A549 treated with Hydrocortisone at 1 μM for 4 hours (cell line): ENCODE measurements at places on chromosomes 12 and 14. TPM values are rescaled to one million over a fixed set of nuclear protein-coding genes. Genes with fewer than 3 reads are reported as not detected.

DBX2 gene
- not detected in 5 replicates for total RNA-seq

SLC25A47 gene
- total RNA-seq = not detected in 5 replicates

PSMC1 gene
- 209 to 349 TPM (median 225 TPM) in 5 replicates for total RNA-seq

EML1 gene
- total RNA-seq = 28.1 to 41.4 TPM (median 33.6 TPM) in 5 replicates

CBLN3 gene
- 0.97 to 1.3 TPM (median 1.2 TPM) in 5 replicates for total RNA-seq

TUBA1A gene
- 182 to 235 TPM (median 228 TPM) in 5 replicates for total RNA-seq

TMPRSS12 gene
- total RNA-seq = not detected in 5 replicates

CFAP54 gene
- 0.54 to 1.3 TPM (median 1.1 TPM) in 5 replicates for total RNA-seq

SLC2A14 gene
- total RNA-seq = 0.35 to 0.63 TPM (median 0.39 TPM) in 5 replicates

TBX3 gene
- 51.1 to 54.3 TPM (median 53.3 TPM) in 5 replicates for total RNA-seq

FGD4 gene
- 12.4 to 23.0 TPM (median 18.2 TPM) in 5 replicates for total RNA-seq
